Adrenal gland (tissue), 19 donors: ENCODE measurements at places on chromosomes 2 and 18. TPM values are rescaled to one million over a fixed set of nuclear protein-coding genes. Genes with fewer than 3 reads are reported as not detected.

DNA sequence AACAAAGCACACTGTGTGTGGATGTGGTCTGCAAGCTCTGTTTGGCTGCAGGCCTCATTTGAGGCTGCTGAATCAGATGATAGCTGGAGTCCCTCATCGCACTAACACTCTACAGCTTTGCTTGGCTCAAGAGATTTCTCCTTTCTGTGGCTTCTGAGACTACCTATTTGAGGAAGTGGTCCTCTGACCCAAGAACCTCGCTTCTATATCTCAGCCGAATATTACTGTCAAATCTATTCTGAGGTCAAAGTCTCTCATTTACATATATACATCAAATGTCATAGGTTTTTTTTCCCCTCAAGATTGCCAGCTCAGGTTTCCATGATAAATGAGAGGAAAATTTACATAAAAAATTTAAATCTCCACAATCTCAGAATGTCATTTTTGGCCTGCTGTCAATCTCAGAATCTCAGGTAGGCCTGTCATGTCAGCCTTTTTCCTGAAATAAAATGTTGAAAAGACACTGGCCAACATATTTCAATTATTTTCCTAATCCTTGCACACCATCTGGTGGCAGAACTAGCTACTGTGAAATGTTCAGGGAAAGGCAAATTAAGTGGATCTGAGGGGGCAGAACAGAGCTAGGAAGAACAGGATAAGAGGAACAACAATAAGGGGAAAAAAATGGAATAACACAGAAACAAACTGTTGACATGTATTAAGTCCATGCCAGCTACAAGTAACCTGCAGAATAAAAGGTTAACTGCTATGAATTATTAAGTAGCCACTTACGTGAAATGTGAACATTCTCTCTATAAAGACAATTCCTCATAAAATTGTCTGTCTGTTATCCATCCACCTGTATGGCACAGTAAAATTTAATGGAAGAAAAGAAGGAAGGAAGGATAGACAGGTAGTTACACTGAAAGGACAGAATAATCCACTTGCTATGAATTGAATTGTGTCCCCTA, 39.3 kb downstream of the AP1S3 start:
- H3K27me3 ChIP-seq, result no peaks in the 10 kb centered on the region
- H3K36me3 ChIP-seq, result no peaks in the 10 kb centered on the region

- H3K4me3 ChIP-seq, result no peak overlapping the region
- H3K27ac ChIP-seq, result no peak overlapping the region
- no peaks in the 10 kb centered on the region for H3K36me3 ChIP-seq
- H3K27me3 ChIP-seq, result no peaks in the 10 kb centered on the region
These were observed 48.3 kb upstream of the CAVIN2 start for GRCh38 chr2:191895195-191895594.

The COLEC11 gene
- polyA plus RNA-seq, result 155 TPM

- H3K4me3 ChIP-seq, result no peak overlapping the region
- H3K36me3 ChIP-seq, result no peaks in the 10 kb centered on the region
- no peaks in the 10 kb centered on the region for H3K4me1 ChIP-seq
- DNase-seq, result no peak
- H3K27ac ChIP-seq, result no peak overlapping the region
- H3K27me3 ChIP-seq, result no peaks in the 10 kb centered on the region
These were observed 248.3 kb downstream of the KCNE4 start for GRCh38 chr2:223300326-223300725.

The KATNAL2 gene
- polyA plus RNA-seq, result 6.1 TPM

GRCh38 chr2:8985561-8986326, 17.7 kb downstream of the MBOAT2 start:
- H3K4me1 ChIP-seq, result no peaks in the 10 kb centered on the region
- no peak overlapping the region for H3K4me3 ChIP-seq
- no peaks in the 10 kb centered on the region for H3K36me3 ChIP-seq
- H3K27ac ChIP-seq, result no peak overlapping the region
- H3K27me3 ChIP-seq, result no peaks in the 10 kb centered on the region
- no peak for DNase-seq
